ENCODE measurements at places on chromosomes 7 and 10. TPM values are rescaled to one million over a fixed set of nuclear protein-coding genes. Genes with fewer than 3 reads are reported as not detected.

DNA sequence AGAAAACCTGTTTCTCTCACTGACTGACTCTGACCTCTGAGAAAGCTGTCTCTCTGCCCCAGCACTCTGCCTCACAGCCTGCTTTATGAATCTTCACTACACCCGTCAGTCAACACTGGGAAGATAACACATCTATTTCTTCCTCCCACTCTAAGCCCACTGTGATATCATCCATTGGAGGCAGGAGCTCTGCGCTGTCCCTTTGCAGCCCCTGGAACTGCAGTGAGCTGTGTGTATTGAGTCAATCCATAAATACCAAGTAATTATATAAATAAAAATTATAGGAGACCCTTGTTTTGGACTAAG, 17.2 kb upstream of the FXYD4 start:
- no peak for DNase-seq

GRCh38 chr7:129886167-129886817, 66.5 kb downstream of the UBE2H start:
- DNase-seq, result no peak

DNA sequence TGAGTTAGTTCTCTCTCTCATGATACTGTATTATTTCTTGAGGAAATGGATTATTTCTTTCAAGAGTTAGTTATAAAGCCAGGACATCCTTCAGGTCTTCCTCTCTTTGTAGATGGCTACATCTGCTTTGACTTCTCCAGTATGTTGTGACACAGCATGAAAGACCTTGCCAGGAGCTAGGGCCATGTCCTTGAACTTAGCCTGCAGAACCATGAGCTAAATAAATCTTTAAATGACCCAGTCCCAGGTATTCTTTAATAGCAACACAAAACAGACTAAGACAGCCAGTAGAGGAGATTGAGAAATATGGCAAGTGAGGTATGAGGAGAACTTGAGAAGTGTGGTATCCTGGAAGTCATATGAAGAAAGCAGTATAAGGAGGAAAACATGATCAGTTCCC, 214.9 kb upstream of the PPP1R3A start:
- no peak for DNase-seq

DNA sequence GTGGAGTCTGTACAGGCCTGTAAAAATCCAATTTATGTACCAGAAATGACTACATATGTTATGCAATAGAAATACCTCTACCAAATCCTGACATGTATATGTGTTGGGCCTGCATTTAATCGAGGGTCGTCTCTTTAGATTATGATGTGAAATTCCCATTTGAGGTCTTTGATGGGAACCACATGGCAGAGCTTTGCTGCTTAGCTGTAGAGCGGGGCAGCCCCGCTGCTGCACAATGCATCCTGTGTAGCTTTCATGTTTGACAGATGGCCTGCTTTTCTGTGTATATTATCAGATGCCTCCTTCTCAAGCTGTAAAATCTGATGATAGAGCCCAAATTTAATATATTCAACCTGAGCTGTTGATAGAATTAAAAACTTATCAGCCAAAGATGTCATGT, 65.8 kb downstream of the RAB18 start:
- no peak for DNase-seq

DNA sequence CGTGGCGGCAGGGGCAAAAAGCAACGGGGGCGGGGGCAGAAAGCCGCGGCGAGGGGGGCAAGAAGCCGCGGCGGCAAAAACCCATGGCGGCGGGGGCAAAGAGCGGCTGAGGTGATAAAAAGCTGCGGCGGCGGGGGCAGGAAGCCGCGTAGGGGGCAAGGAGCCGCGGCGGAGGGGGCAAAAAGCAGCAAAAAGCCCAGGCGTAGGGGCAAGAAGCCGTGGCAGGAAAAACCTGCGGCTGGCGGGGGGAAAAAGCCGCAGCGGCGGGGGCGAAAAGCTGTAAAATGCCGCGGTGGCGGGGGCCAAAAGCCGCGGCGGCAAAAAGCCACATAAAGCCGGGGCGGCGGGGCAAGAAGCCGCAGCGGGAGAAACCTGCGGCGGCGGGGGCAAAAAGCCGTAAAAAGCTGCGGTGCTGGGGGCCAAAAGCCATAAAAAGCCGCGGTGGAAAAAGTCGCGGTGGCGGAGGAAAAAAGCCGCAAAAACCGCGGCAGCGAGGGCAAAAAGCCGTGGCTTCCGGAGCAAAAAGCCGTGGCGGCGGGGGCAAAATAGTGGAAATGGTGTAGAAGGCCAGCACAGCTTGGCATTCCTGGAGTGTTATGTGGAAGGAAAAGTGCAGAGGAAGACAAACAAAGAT, 487.8 kb downstream of the ZNF33B start:
- DNase-seq, result no peak

DNA sequence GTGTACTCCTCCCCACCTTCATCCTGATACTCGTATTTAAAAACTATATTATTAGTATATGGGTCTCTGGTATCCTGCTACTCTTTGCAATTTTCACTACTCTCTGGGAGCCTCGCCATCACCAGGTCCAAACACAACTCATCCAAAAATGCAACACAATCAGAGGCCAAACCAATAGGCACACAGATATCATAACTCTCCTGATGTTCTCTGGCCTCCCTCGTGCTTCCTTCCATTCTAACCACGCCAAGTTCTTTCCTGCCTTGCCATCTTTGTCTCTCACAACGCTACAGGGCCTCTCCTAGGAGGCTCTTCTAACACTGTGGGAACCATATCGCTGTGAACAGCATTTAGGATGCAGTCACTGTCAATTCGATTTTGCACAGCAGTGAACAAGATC, 7.3 kb downstream of the RHEB start:
- DNase-seq, result no peak

- DNase-seq, result no peak
Observed at GRCh38 chr10:8790390-8790789, 735.9 kb downstream of the GATA3 start.

- DNase-seq, result no peak
Observed at GRCh38 chr7:66157060-66157459, 42.4 kb downstream of the CRCP start.

DNA sequence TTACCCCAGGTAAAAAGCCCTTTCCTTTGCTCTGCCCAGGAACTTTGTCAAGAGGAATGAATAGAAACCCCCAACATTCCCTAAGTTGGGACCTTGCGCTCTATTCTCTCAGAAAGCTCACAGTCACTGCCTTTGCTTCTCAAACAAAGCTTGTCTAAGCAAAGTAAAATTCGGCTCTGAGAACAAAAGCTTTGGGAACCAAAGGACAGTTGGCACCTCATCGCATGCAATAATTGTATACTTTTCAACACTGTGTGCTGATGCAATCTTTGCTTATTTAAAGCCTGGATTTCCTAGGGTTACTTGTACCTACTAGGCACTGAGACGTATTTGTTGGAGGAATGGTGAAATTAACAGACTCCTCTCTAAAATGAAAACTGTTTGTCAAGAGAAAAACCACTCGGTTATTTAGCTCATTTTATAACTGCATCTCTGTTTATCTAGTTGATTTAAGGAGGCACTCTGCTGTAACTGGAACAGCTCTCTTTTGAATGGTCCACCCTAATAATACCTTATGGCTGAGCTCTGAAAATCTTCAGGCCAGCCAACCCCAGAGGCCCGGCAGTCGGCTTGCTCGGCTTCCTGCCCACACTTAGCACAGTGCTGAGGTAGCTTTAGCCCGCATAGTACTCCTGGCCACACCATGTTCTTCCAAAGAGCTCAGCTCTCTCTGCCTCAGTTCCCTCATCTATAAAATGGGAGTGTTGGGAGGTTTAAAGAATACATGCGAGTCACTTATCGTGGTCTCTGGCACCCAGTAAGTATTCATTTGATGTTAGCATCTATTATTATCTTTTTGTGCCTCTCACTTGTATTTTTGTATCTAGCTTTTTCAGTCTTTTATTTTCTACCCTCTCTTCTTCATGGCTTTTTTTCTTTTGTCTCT, 80.2 kb upstream of the PRR15 start:
- no peak for DNase-seq

DNA sequence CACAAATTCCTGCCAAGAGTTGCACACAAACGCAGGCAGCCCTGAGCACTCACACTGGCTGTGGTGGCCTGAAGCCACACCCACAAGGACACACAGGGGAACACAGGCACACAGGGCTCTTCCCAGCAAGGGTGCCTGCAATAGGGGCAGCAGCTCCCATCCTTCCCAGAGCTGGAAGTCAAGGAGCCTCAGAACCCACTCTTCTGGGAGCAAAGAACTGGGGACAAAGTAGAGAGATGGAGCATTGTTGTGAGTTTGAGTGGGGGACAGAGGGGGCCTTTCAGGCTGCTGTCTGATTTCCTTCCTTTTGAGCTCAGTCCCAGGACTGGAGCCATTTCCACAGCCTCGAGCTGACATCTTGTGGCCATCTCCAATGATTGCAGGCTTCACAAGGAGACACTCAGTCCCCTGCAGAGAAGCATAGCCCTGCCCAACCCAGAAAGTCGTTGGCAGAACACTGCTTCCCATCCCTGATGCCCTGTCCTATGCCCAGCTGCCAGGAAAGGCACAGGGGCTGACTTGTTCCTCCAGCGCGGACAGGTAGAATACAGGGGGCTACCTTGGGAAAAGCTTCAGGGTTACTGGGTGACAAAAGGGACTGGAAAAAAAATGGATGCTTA, 34.4 kb upstream of the SLF2 start:
- DNase-seq, result no peak

DNA sequence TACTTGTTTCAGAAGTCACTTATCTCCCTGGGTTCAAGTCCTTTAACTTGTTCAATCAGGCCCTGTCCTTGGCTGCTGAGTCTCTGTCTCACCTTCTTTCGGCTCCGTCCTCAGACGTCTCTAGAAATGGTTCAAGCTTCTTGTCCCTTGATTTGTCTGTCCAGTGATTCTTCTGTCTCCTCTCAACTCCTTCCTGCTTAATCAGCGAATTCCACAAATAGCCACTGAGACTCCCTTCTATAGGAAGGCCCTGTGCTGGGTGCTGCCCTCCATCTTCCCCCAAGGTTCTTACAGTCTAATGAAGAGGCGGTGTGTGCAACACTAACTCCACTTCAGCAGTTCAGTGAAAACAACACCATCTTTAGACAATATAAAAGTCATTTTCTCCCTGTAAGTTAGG, 12.7 kb downstream of the FAM241B start:
- DNase-seq, result no peak

- no peak for DNase-seq
Observed at GRCh38 chr7:8965177-8965576, 531.8 kb downstream of the NXPH1 start.

GRCh38 chr7:133330085-133330484, 77.2 kb downstream of the EXOC4 start:
- DNase-seq, result no peak

GRCh38 chr10:128642023-128642422, 515.8 kb upstream of the MKI67 start:
- no peak for DNase-seq

DNA sequence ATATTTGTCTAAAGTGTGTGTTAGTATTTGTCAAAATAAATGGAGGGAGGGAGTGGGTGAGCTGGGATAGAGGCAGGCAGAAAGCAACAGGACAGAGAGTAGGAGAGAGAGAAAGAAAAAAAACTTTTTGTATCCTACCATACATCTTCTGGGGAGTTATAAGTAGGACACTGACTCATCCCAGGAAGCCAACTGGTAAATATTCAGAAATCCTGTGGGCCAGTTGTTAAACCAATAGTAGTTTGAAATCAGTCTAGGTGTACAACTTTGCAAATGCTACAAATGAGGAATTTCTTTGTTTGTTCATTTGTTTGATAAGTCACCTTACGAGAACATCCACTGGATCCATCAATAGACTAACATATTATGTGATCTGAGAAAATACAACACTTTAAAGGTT, 980.9 kb downstream of the GATA3 start:
- no peak for DNase-seq

GRCh38 chr7:100476101-100476780, 2.8 kb downstream of the TSC22D4 start:
- DNase-seq, result no peak

GRCh38 chr7:90383422-90383821, 19.8 kb upstream of the CLDN12 start:
- DNase-seq, result no peak

GRCh38 chr7:131826960-131827359, 270.5 kb upstream of the PODXL start:
- no peak for DNase-seq

GRCh38 chr7:41002741-41003610, 699.9 kb downstream of the INHBA start:
- no peak for DNase-seq

- DNase-seq, result no peak
Observed at GRCh38 chr7:19437446-19437845, 271.4 kb downstream of the POLR1F start.

- DNase-seq, result no peak
Observed at GRCh38 chr10:42475168-42476098, 162.9 kb downstream of the ZNF33B start.

- DNase-seq, result no peak
Observed at GRCh38 chr10:14727465-14727864, 47.2 kb downstream of the FAM107B start.

DNA sequence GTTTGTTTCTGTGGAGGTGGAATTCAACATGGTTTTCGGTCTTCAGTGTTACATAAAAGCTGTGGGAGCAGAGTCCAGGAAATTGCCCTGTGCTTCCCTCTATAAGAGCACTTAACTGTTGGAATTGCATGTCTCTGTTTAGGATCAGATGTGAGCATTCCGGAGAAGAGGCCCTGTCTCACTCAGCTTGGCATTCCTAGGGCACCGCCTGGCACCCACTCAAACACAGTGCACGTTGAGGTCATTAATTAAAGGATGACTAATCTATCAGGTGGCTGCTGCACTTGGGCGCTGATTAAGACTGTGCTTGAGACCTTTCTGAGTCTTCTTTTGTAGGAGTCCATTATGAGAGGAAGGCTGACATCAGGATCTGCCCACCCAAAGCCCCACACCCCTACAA, 82.8 kb upstream of the VIPR2 start:
- DNase-seq, result no peak

- no peak for DNase-seq
Observed at GRCh38 chr10:14605231-14605925, 169.3 kb downstream of the FAM107B start.

- DNase-seq, result no peak
Observed at GRCh38 chr10:120422457-120422856, 34.6 kb upstream of the PLPP4 start.

- DNase-seq, result no peak
Observed at GRCh38 chr7:4835398-4836205, 26.2 kb downstream of the PAPOLB start.

GRCh38 chr7:69723663-69724062, 125.4 kb downstream of the AUTS2 start:
- DNase-seq, result no peak

BCCIP gene
- 60.0 TPM for total RNA-seq

IGFBP1 gene
- total RNA-seq, result not detected

METTL27 gene
- 7.0 TPM for total RNA-seq

SCD gene
- 72.8 TPM for total RNA-seq

OPN1SW gene
- not detected for total RNA-seq

LIPN gene
- total RNA-seq, result not detected

HOXA10 gene
- 21.1 TPM for total RNA-seq

PRKAR2B gene
- total RNA-seq, result 64.1 TPM

TAS2R5 gene
- 2.4 TPM for total RNA-seq

FAM171A1 gene
- total RNA-seq, result 7.6 TPM

MAD1L1 gene
- 33.9 TPM for total RNA-seq

SVOPL gene
- total RNA-seq, result 0.15 TPM

SPDYE9 gene
- not detected for total RNA-seq

WEE2 gene
- not detected for total RNA-seq

SLC25A13 gene
- total RNA-seq, result 39.0 TPM

ZEB1 gene
- total RNA-seq, result 71.1 TPM

BAMBI gene
- 41.9 TPM for total RNA-seq

ZNF488 gene
- not detected for total RNA-seq

All from breast epithelium (tissue), 4 donors.